ENCODE measurements at places on chromosomes 16 and 17. TPM values are rescaled to one million over a fixed set of nuclear protein-coding genes. Genes with fewer than 3 reads are reported as not detected.

DNA sequence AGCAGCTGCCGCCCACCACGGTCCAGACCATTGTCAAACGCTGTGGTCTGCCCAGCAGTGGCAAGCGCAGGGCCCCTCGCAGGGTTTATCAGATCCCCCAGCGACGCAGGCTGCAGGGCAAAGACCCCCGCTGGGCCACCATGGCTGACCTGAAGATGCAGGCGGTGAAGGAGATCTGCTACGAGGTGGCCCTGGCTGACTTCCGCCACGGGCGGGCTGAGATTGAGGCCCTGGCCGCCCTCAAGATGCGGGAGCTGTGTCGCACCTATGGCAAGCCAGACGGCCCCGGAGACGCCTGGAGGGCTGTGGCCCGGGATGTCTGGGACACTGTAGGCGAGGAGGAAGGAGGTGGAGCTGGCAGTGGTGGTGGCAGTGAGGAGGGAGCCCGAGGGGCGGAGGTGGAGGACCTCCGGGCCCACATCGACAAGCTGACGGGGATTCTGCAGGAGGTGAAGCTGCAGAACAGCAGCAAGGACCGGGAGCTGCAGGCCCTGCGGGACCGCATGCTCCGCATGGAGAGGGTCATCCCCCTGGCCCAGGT, 13.0 kb downstream of the SLC52A1 start:
- H3K36me3 ChIP-seq: peaks cover 73% of the 10 kb centered on the region
- DNase-seq: no peak
- H3K4me1 ChIP-seq: no peaks in the 10 kb centered on the region
- no peaks in the 10 kb centered on the region for H3K27me3 ChIP-seq
- H3K4me3 ChIP-seq: no peak overlapping the region

- no peak overlapping the region for H3K4me3 ChIP-seq
- H3K27ac ChIP-seq: no peak overlapping the region
- DNase-seq: no peak
- peaks cover 42% of the 10 kb centered on the region for H3K36me3 ChIP-seq
These were observed 65.2 kb downstream of the SNX20 start for GRCh38 chr16:50615891-50616290.

- H3K4me3 ChIP-seq: no peak overlapping the region
- peaks cover 12% of the 10 kb centered on the region for H3K4me1 ChIP-seq
- H3K27me3 ChIP-seq: no peaks in the 10 kb centered on the region
- H3K27ac ChIP-seq: no peak overlapping the region
These were observed 40.6 kb downstream of the ELAC2 start for GRCh38 chr17:12977008-12977751.

- H3K36me3 ChIP-seq: no peaks in the 10 kb centered on the region
- H3K27ac ChIP-seq: no peak overlapping the region
- H3K4me1 ChIP-seq: peaks cover 33% of the 10 kb centered on the region
- H3K4me3 ChIP-seq: no peak overlapping the region
- DNase-seq: no peak
- H3K27me3 ChIP-seq: peaks cover 10% of the 10 kb centered on the region
These were observed 95.0 kb downstream of the FOXL1 start for GRCh38 chr16:86673090-86673955.

DNA sequence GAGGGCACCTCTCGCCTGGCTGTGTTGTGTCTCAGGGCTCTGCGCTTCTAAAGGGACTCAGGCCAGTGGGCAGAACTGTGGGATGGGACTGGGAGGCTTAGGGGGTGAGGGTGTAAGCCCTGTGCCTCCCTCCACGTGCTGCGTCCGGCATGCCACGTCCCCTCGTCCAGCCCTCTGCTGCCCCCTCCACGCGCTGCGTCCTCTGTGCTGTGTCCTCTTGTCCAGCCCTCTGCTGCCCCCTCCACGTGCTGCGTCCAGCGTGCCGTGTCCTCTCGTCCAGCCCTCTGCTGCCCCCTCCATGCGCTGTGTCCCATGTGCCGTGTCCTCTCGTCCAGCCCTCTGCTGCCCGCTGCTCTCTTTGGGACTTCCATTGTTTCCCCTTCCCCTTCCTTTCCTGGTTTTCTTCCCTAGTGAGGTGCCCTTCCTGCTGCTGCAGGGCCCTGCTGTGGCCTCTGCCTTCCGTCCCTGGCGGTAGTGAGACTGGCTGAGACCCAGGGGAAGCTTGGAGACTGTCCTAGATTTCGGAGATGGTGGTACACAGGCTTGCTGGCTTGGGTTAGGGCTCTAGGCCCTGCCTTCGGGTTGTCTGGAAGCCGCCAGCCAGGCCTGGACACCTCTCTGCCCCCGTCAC, 6.4 kb upstream of the ZNF750 start:
- H3K27me3 ChIP-seq: no peaks in the 10 kb centered on the region
- DNase-seq: no peak
- H3K4me1 ChIP-seq: peaks cover 10% of the 10 kb centered on the region

GRCh38 chr16:48547530-48547929, 62.5 kb downstream of the N4BP1 start:
- DNase-seq: no peak
- H3K27me3 ChIP-seq: no peaks in the 10 kb centered on the region
- H3K27ac ChIP-seq: no peak overlapping the region
- H3K4me3 ChIP-seq: no peak overlapping the region

DNA sequence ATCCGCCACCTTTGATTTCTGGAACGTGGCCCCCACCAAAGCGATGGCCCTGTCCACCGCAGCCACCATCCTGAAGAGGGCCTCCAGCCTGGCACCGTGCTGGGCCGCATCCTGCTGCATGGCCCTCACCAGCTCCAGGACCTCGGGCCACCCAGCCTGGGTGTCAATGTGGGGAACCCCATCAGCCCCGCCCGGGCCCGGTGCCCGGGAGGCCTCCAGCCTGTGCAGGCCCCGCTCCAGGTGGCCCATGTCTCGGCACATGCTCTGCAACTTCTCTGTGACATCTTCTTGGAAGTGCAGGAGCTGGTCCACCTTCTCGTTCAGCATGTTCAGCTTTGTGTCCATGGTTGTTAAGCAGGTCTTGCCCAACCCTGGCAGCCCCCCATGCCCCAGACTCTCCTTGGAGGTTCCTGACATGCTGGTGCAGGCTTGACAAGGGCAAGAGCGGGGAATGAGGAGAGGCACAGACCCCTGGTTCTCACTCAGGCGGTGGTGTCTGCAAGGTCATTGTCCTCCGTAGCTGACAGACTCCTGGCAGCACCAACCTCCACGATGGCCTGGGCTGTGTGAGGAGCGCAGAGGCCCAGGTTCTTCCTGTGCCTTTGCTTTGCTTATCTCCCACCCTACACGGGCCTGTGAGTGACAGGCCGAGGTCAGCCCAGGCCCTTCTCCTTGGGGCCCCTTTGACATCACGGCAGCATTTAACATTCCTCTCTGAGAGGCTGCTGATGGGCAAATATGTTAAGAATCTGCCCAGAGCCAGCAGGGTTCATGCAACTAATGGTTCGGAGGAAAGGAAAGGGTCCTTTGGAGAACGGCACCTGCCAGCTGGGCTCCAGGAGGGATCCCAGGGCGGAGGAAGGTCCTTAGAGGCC, at the start of gene MYLK3:
Gene MYLK3 (minus strand): TSS at position 568 of the 875 bp plus-strand sequence. CDS start 151 bp downstream, at position 417.
- H3K4me3 ChIP-seq: no peak within 1 kb of the TSS
- no peak within 1 kb of the TSS for H3K27ac ChIP-seq
- DNase-seq: no peak
- H3K36me3 ChIP-seq: peaks cover 3% of the 10 kb centered on the region
- peaks cover 16% of the 10 kb centered on the region for H3K4me1 ChIP-seq
- no peaks in the 10 kb centered on the region for H3K27me3 ChIP-seq

- no peak for DNase-seq
- peaks cover 1% of the 10 kb centered on the region for H3K36me3 ChIP-seq
- H3K27me3 ChIP-seq: no peaks in the 10 kb centered on the region
These were observed 14.8 kb downstream of the SGCA start for GRCh38 chr17:50180620-50181019.

GRCh38 chr17:16107165-16107770, 107.6 kb downstream of the TTC19 start:
- H3K27ac ChIP-seq: no peak overlapping the region
- no peaks in the 10 kb centered on the region for H3K27me3 ChIP-seq
- peaks cover 9% of the 10 kb centered on the region for H3K36me3 ChIP-seq
- DNase-seq: no peak
- no peaks in the 10 kb centered on the region for H3K4me1 ChIP-seq

DNA sequence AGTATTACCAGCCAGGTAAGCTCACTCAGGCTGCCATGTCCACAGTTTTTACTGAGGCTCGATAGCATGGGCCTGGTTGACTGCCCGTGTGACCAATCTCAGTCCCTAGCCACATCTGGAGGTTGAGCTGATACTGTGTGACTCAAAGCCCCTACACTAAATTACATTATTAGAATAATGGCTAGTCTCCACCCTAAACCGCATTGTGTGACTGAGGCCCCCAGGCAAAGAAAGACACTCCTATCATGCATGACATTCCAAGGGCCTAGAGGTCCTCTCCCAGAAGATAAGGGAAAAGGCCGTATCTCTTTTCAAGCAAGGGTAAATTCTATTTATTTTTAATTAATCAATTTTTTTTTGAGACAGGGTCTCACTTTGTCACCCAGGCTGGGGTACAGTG, 505.3 kb downstream of the HAPSTR1 start:
- H3K27me3 ChIP-seq: no peaks in the 10 kb centered on the region
- no peak overlapping the region for H3K4me3 ChIP-seq
- no peak overlapping the region for H3K27ac ChIP-seq
- H3K4me1 ChIP-seq: peaks cover 6% of the 10 kb centered on the region
- no peak for DNase-seq

DNA sequence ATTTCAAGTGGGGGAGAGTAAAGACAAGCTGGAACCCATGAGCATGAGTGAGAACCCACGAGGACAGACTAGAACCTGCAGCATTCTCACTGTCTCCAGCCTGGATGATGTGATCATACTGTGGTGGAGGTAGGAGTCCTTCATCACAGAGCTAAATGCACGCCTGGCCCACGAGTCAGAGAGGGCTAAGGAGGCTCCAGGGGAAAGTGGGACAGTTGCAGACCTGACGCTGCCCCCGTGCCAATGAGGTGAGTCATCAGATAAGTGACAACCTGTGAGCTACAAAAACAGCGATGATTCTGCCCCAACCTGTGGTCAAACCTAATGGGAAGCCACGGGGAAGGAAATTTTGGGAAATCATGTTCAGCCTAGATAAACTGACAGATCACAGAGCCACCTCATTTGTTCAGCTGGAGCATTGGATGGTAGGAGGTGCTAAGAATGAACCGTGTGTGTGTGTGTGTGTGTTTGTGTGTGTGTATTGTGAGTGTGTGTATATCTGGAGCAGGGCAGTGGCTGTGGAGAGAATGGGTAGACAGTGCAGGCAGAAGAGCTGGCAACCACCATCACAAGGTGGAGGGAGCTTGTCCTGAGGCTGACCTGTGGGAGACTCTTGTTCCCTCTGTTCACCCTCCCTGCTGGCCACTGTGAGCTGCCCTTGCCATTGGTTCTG, 131.8 kb downstream of the UTP18 start:
- no peaks in the 10 kb centered on the region for H3K36me3 ChIP-seq
- no peak overlapping the region for H3K27ac ChIP-seq
- DNase-seq: no peak
- H3K4me1 ChIP-seq: peaks cover 4% of the 10 kb centered on the region
- no peak overlapping the region for H3K4me3 ChIP-seq

- H3K27me3 ChIP-seq: no peaks in the 10 kb centered on the region
- no peak overlapping the region for H3K27ac ChIP-seq
- H3K4me1 ChIP-seq: peaks cover 3% of the 10 kb centered on the region
- H3K4me3 ChIP-seq: no peak overlapping the region
These were observed 135.2 kb downstream of the FTO start for GRCh38 chr16:53839150-53839549.

- peaks cover 56% of the 10 kb centered on the region for H3K4me1 ChIP-seq
- peak within 1 kb of the TSS; percentile 38 for H3K4me3 ChIP-seq
- peaks cover 2% of the 10 kb centered on the region for H3K36me3 ChIP-seq
- DNase-seq: peak; percentile 78
These were observed at the start of gene SEZ6 for GRCh38 chr17:29005936-29006511. Gene SEZ6 (minus strand): TSS chr17:29006033. CDS start chr17:29005869, 164 bp downstream.

DNA sequence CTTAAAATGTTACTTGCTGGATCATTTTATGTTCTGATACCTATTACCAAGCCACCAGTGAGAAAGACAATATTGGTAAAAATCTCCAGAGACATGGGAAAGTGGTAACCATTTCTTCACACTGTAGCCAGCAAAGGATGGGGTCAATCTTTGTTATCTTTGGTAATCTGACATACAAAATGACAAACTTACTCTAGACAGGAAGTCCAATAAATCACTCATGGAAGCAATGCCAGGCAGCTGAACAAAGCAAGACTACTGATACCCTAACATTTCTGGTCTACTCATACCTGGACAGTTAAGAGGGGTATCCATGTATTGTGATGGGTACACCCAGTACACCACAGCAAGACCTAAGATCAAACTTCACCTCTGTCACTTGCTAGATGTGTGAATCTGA, 19.0 kb downstream of the GRB2 start:
- H3K27me3 ChIP-seq: no peaks in the 10 kb centered on the region
- DNase-seq: no peak
- peaks cover 2% of the 10 kb centered on the region for H3K4me1 ChIP-seq
- peaks cover 8% of the 10 kb centered on the region for H3K36me3 ChIP-seq

DNA sequence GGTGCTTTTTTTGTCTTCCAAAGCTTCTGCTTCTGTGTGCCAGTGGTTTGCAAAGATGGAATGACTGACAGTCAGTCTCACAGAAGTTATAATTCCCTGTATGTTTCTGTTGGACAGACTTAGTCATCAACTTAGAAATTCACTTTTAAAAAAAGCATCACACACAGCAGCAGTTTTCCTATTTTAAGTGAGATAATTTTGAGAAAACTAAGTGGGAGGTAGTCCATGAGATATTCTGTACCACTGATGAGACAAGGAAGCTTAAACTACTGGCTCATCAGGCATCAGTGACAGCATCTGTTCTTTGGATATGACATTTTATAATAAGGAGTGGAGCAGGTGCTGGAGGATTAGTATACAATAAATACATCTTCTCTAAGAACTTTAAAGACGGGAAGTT, 20.0 kb downstream of the CNP start:
- no peak overlapping the region for H3K4me3 ChIP-seq
- H3K27me3 ChIP-seq: no peaks in the 10 kb centered on the region
- DNase-seq: no peak
- no peak overlapping the region for H3K27ac ChIP-seq
- H3K4me1 ChIP-seq: peaks cover 2% of the 10 kb centered on the region
- H3K36me3 ChIP-seq: peaks cover 58% of the 10 kb centered on the region

DNA sequence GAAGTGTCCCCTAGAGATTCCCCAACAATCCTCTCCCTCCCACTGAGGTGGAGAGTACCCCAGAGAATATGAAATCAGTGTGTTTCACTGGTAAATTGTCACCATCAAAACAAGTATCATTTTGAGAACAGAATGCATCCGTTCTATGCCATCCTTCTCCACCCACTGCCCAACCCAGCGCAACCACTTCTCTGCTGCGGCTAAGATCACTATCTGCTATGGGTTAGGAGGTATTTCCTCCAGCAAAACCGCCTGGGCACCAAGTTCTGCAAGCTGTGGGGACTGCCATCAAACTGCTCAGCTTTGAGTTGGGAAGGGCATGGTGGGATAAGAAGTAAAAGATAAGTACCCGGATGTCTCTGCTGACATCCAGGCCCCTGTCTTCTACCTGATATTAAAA, 24.4 kb downstream of the CNTNAP1 start:
- peaks cover 98% of the 10 kb centered on the region for H3K36me3 ChIP-seq
- H3K27ac ChIP-seq: no peak overlapping the region
- no peaks in the 10 kb centered on the region for H3K4me1 ChIP-seq
- no peak overlapping the region for H3K4me3 ChIP-seq

GRCh38 chr17:1713878-1714426, 3.8 kb upstream of the TLCD2 start:
- peak overlapping the region; percentile 84 for H3K27ac ChIP-seq
- peak overlapping the region; percentile 80 for H3K4me3 ChIP-seq
- DNase-seq: peak; percentile 57
- H3K27me3 ChIP-seq: peaks cover 10% of the 10 kb centered on the region
- peaks cover 22% of the 10 kb centered on the region for H3K36me3 ChIP-seq

The CA4 gene
- total RNA-seq: 6.2 TPM

The E2F4 gene
- total RNA-seq: 39.4 TPM

The UTP4 gene
- 23.9 TPM for total RNA-seq

The IGF2BP1 gene
- total RNA-seq: 7.5 TPM

The TOM1L1 gene
- 27.9 TPM for total RNA-seq

The ASGR1 gene
- 8.2 TPM for total RNA-seq

Measured in spinal cord (tissue), 10 donors.